ENCODE measurements at places on chromosomes 2 and 18.

GRCh38 chr2:156445296-156446220 lies 9.4 kb downstream of the GPD2 start:
- no peak for DNase-seq

DNA sequence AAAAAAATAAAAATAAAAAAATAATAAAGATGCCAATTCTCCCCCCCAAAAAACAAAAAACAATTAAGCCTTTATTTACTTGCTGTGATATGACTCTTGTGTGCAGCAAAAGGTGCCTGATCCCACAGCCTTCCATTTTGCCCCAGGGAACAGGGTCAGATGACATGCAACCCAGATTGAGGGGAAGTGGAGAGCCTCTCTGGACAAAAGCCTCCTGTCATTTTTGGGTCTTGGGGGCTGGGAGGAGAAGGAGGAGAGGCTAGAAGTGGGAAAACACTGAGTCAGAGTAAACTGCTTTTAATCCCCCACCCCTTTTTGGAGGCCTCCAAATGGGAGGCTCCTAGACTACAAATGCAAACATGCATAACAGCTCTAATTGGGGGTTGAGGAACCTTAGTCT lies 46.6 kb upstream of the SCG2 start:
- no peak for DNase-seq

DNA sequence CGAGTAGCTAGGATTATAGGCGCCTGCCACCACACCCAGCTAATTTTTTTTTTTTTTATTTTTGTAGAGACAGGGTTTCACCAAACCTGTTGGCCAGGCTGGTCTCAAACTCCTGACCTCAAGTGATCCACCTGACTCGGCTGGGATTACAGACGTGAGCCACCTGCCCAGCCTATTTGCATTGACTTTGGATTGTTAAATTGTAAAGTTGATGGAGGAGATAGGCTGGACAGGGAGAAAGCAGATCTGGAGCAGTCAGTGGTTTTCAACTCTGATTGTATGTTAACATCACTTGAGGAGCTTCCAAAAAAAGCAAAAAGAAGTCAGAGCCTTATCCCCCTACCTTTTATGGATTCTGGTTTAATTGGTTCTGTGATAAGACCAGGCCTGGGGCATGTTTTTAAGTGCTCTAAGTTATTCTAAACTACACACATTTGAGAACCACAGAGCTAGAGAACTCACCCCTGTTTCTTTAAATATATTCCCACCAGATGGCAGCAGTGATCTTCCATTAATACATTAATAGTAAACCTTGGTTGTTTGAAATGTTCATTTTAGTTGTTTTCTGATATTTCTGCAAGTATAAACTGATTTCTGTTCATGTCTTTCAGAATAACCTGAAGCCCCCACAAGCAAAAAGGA lies 7.5 kb downstream of the C2orf49 start:
- no peak for DNase-seq

- DNase-seq, result no peak
Observed at GRCh38 chr2:3465328-3465727, 54.0 kb downstream of the ADI1 start.

GRCh38 chr2:113255140-113256070 lies 23.3 kb downstream of the PAX8 start:
- no peak for DNase-seq

DNA sequence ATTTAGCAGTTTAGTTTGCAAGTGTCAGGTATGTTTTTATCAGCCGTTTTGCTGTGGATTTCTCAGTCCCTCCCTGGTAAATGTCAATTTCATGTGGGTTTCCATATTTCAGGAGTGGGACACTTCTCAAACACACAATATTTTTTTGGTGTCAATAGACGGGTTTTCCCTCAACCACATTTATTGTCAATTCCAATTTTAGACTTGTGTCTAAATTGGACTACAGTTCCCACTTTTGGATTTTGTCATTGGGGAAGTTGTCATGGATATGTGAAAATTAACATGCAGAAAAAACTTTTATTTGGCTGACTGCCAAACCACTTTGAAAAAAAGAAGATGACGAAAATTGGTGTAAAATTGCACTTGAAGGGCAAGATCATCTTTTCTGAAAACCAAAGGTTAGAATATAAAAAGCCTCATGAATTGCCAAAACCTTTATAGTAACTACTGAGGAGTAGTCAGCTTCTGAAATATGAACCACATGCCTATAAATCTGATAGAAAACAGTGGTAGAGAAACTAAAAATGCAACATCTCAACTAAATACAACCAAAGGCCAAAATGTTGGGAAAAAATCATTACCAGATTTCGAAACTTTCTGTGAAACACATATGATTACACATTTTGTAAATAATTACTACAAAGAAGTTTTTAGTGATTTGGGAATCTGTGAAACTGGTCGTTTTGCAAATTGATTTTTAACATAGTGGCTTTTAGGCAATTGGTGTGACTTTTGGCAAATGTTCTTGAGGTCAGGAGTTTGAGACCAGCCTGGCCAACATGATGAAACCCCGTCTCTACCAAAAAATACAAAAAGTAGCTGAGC lies 106.4 kb downstream of the BCL2L11 start:
- no peak for DNase-seq

DNA sequence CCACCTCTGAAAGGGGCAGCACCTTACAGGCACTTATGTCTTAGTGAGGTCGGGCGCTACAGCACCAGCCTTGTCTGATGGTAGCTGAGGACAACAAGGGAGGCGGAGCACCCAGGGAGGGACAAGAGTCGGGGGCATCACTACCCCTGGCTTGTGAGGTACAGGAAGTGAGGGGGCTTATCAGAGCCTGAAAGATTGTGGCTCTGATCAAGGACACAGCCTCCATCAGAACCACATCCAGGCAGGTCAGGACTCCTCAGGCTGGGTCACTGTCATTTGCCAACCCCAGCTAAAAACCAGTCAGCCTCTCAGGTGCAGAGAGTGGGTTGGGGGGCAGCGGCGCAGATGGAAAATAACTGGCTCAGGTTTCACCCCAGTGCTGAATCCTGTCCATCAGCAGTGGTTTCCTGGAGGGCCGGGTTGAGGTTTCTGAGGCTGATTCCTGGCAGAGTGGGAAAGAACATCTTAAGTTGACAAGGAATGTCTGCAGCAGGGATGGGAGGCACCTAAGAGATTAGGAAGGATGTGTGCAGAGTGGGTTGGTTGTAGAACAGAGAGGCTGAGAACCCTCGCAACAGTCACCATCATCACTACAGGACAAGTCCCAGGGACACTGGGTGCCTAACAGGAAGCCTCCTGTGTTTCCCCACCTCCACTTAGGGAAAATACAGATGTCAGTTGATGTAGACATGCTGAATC lies 45.3 kb downstream of the FBLN7 start:
- DNase-seq, result no peak

GRCh38 chr2:60796573-60797509 lies 40.8 kb downstream of the PAPOLG start:
- DNase-seq, result no peak

- DNase-seq, result no peak
Observed at GRCh38 chr2:168191955-168192785, 55.2 kb downstream of the STK39 start.

- no peak for DNase-seq
Observed at GRCh38 chr2:17515652-17516051, 2.6 kb downstream of the RAD51AP2 start.

- no peak for DNase-seq
Observed at GRCh38 chr2:180258041-180258537, 251.0 kb upstream of the CWC22 start.

DNA sequence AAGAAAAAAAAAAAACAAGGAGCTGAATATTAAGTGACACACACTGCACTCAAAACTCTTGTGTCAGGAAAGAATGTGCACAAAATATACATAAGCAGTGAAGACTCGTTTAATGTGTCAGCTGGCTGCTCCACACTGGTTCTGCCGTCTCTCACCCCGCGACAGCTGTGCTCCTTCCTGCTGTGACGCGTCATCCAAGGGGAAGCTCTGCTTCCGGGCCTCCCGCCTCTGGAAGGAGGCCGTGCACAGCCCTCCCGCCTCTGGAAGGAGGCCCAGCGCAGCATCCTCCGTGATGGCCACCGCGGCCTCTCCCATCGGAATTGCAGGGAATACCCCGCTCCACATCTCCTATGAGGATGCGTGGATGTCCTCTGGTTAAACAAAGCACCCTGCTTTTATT lies 151.0 kb downstream of the HDAC4 start:
- no peak for DNase-seq

DNA sequence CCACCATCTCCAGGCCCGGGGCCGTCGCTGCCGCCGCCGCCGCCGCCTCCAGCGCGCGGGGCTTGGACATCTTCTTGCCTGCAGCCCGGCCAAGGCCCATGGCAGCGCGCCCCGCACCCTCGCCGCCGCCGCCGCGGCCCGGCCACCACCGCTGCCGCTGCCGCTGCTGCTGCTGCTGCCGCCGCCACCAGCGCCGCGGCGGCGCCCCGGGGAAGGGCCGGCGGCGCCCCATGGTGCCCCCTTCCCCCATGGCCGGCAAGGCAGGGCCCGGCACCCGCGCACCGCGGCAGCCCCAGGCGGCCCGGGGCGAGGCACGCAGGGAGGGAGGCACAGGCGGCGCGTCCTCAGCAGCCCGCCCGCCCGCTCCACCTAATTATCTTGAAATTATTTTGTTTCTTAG lies 3057.4 kb downstream of the RPIA start:
- no peak for DNase-seq

DNA sequence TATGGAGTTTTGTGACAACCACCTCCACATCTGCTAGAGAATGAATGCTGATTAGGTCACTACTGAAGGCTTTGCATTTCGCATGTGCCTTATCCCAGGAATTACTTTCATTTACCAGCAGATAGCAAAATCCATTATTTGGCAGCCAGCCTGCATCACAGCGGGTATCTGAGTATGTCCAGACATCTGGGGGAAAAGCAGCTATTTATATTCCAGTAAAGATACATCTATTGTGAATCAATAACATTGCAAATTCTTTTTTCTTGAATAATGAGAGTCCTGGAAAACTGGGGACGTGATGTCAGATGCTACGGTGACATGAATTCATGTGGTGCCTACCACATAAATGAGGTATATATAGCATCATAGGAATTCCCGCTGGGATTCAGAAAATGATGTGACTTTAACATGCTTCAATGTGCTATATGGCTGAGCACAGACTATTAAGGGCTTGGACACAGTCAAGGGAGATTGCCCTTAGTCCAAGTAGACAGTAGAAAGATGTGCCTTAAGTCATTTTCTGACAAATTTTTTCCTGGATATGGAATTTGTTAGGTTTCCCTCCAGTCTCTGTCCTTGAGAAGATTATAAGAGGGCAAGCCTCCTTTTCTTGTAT lies 84.2 kb upstream of the CD302 start:
- no peak for DNase-seq

GRCh38 chr2:217660423-217660822 lies 342.4 kb downstream of the TNS1 start:
- DNase-seq, result no peak

DNA sequence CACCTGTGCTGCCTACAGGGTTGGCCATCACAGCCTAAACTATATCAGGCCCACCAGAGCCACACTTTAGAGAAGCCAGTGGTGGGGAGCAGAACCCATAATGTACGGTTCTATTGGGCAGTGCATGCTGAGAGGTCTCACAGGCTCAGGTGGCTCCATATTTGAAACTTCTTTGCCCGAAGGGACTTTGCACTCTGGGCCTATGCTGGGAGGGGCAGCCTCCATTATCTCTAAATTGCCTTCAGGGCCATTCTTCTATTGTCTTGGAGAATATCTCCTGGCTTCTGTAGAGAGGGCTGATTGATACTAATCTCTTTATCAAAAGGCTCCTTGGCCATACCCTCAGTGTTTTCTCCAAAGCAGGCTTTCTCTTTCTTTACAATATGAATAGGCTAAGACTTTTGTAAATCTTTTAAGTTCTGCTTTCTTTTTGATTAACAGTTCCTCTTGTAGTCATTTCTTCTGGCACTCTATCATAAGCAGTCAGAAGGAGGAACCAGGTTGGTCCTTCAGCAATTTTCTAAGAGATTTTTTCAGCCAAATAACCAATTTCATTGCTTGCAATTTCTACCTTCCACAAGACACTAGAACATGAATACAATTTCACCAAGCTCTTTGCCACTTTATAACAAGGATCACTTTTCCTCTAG lies 44.5 kb downstream of the RPE start:
- no peak for DNase-seq
